ENCODE measurements at places on chromosomes 11 and 22.

- DNase-seq, result no peak
Measured at GRCh38 chr11:68146704-68147474, 25.7 kb upstream of the CHKA start.

DNA sequence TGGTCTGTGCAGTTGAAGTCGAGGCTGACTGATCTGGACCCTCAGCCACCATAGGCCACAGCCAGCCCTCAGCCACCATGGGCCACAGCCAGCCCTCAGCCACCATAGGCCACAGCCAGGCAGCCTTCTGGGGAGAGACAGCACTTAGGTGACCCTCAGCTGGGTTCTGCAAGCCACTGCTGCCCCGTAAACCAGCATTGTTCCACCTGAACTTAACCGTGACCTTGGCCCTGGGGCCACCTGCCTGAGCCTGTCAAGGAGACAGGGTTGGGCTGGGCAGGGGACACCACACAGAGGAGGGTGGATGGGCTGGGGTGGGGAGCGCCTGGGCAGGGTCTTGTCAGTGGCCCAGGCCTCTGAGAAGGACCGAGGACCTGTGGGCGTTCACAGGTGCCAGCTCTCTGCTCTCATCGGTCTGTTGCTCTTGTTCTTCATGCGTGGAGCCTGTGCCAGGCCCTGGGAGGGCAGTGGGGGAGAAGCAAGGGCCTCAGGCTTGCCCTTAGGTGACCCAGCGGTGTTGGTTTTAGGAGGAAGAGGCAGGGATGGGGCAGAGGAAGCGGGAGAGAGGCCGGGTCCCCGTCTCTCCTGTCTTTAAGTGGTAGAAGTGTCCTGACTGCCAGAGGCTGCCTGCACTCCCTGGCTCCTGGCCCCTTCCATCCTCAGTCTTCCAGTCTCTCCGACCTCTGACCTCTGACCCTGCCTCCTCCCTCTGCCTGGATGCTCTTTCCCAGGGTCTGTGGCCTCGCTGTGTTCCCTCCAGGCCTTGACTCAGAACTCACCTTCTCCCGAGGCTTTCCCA is 36.9 kb downstream of the GRAMD4 start:
- no peak for DNase-seq

DNA sequence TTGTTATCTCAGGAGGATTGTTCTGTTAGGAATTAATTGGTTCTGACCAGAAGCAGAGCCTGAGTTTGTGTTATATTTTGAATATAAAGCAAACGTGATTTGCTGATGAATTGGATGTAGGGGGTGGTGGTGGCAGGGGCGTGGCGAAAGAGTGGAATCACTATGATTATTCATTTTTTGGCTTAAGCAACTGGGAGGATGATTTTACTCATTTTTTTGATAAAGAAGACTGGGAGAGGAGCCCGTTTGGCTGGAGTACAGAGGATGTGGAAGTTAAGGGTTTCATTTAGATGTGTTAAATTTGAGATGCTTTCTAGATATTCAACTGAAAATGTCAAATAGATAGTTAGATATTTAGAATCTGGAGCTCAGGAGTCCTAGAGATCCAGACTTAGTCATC is 83.4 kb upstream of the MYO18B start:
- no peak for DNase-seq

GRCh38 chr11:79971255-79971654 is 530.4 kb upstream of the TENM4 start:
- DNase-seq, result no peak

DNA sequence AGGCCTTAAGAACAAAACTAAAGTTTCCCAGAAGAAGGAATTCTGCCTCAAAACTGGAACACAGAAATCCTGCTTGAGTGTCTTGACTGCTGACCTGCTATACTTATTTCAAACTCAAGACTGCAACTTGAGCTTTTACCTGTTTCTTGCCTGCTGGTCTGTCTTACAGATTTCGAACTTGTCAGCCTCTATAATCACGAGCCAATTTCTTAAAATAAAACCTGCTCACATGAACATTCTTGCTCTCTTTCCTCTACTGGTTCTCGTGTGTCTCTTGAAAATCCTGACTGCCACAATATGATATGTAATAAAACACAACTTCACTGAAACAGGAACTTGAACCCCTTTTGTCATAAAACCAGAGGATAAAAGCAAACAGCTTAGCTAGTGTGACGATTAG is 13.9 kb downstream of the PATL1 start:
- no peak for DNase-seq

GRCh38 chr11:115129473-115130289 is 374.5 kb downstream of the CADM1 start:
- no peak for DNase-seq

DNA sequence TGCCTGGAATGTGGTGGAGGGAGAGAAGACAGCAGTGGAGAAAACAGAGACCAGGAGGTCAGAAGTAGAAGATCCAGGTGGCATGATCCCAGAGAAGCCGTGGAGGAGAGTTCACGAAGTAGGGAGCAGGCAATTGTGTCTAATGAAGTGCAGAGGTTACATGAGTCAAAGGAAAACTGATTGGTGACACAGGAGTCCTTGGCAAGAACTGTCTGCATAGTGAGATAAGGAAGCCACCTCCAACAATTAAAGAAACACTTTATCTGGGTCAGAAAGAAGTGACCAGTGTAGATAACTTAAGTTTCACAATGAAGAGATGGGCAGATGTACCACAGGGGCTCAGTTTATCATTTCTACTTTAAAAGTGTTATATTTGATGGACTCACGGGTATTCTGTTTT is 57.0 kb upstream of the PTH start:
- DNase-seq, result no peak

GRCh38 chr11:13429836-13430235 is 33.2 kb downstream of the BTBD10 start:
- no peak for DNase-seq

- DNase-seq, result no peak
Measured at GRCh38 chr11:2883979-2884815, 1.4 kb downstream of the CDKN1C start.
